ENCODE measurements at places on chromosomes 11 and 22.

- DNase-seq: no peak
Measured at GRCh38 chr11:71563406-71563805, 2.0 kb upstream of the KRTAP5-10 start.

GRCh38 chr22:17201285-17201945 is 17.8 kb downstream of the ADA2 start:
- DNase-seq: no peak

GRCh38 chr11:66325263-66325671 is 8.4 kb upstream of the CD248 start:
- DNase-seq: no peak

- DNase-seq: no peak
Measured at GRCh38 chr11:47083913-47084312, 92.8 kb downstream of the ARFGAP2 start.

DNA sequence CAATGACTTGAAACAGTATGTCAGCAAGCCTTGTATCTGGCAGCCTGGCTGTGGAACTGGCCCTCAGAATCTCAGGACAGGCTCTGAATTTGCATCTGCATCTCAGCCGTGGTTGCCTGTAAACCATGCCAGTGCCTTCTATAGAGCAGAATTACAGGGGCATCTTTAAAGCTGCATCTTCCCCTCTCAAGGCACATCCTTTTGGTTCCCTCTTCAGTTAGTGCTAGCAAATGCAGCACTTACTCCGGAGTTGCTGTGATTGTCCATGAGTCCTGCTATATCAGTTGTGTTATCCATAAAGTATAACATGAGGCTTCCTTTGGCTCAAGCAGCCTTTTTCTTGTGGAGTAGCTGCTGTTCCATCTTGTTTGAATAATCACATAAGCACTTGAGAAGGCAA is 53.9 kb upstream of the PARVG start:
- no peak for DNase-seq

GRCh38 chr22:19819208-19819910 is 35.3 kb downstream of the GNB1L start:
- DNase-seq: no peak

GRCh38 chr11:3659595-3660515 is 11.3 kb downstream of the CHRNA10 start:
- no peak for DNase-seq

DNA sequence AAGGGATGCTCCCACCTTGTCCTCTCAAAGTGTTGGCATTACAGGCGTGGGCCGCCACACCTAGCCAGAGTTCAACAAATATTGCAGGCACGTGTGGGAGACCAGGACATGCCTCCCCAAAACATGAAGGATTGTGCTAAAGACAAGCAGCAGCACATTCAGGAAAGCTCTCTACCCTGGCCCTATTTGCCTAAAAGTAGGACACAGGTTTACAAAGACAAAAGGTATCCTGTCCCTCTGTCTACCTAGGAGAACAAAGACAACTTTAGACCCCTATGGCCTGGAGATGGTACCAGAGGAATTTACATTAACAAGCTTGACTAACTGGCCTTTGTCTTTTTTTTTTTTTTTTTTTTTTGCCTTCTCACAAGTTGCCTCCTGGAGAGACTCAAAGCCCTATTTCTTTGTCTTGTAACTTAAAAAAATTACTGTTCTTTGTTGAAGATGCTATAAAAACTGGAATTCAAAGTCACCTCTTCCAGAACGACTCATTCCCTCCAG is 859 bp upstream of the ACCS start:
- no peak for DNase-seq

GRCh38 chr22:26941896-26942636 is 284.7 kb downstream of the MIAT start:
- no peak for DNase-seq

DNA sequence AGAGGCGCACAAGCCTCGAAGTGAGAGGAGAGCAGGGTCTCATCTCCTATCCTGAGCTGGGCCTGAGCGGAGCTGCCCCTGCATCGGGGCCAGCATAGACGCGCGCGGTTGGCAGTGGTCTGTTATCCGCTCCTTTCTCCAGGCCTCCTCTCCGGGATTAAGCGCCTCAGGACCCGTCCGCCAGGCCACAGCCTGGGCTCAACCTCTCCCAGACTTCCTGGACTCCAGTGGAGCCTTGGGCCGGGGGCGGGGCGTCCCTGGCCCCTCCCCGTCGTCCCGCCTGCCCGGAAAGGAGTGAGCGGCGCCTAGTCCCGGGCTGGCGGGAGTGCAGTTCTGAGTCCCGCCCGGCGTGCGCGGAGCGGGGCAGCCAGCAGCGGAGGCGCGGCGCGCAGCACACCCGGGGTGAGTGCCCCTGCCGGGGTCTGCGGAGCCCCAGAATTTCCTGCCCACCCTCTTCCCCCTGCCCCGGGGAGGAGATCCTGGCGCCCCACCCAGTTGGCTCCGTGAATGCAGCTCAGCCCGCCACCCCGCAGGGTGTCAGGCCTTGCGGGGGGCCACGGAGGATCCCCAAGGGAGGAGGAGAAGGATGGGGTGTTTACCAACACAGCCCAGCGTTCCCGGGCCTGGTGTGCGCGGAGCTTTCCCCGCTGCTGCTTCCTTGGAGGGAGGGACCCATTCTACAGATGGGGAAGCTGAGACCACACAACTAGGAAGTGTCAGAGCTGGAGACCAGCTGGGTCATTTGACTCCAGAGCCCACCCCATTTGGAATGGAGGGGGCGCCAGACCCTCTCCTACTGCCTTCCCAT is at the start of gene TCIRG1:
TSS of gene TCIRG1 (plus strand) at position 308 of the 808 bp plus-strand sequence. CDS start 2,247 bp downstream, outside the sequence.
- peak; percentile 47 for DNase-seq

DNA sequence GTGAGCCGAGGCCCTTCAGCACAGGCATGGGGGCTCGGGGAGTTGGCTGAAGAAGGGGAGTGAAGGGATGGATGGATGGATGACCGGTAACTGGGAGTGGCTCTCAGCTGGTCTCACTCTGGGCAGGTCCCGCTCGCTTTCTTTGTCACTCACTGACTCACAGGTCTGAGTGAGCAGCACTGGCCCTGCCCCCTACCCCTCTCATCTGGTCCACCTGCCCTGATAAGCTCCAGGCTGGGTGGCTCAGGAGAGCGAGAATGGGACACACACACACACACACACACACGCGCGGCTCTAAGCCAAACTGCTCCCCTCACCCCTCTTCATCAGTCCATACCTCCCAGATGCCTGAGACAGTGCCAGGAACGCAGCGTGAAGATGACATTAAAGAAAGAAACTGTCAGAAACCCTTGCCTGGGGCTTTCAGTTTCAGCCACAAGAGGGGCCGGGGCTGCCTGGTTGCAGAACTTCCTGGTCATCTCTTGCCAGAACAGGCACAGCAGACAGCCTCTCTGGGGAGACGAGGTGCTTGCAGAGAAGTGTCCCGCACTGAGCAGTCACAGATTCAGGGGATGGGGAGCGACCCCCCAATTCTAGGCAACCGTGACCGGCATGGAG is 16.5 kb upstream of the SHISAL1 start:
- DNase-seq: no peak

DNA sequence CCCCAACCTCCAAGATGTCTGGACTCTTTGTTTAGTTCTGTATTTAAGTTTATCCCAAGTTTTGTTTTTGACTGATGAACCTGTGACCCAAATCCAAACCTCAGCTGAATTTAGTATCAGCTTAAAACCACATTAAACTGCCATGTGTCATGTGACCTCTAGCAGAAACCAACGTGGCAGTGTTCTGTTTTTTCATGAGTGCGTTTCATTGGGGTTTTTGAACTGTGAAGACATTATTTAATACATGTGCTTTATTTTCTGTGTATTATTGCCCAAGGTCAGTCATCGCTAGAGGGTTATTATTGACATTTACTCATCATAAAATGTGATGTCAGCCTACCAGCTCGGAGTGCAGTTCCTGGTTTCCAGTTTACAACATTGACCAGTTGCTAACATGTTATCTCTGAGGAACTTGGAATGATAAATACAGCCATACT is 1.8 kb downstream of the TLCD5 start:
- DNase-seq: no peak

- DNase-seq: no peak
Measured at GRCh38 chr22:45496451-45496941, 6.2 kb upstream of the FBLN1 start.

- DNase-seq: no peak
Measured at GRCh38 chr11:120197251-120197891, 13.5 kb upstream of the OAF start.

- no peak for DNase-seq
Measured at GRCh38 chr22:39815932-39816331, 77.6 kb downstream of the ENTHD1 start.

DNA sequence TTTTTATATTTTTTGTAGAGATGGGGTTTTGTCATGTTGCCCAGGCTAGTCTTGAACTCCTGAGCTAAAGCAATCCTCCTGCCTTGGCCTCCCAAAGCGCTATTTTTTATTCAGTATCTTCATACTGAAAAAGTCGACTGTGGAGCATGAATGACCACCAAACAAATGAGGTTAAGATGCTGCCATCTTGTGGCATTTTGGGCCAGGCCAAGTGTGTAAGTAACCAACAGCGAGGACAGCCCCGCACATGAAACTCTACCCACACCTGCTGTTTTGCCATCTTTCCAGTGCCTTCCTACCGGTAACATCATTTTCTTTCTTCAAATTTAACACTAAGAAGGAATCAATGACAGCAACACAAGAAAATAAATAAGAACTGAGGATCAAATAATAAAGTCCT is 32.2 kb upstream of the AQP11 start:
- DNase-seq: no peak

DNA sequence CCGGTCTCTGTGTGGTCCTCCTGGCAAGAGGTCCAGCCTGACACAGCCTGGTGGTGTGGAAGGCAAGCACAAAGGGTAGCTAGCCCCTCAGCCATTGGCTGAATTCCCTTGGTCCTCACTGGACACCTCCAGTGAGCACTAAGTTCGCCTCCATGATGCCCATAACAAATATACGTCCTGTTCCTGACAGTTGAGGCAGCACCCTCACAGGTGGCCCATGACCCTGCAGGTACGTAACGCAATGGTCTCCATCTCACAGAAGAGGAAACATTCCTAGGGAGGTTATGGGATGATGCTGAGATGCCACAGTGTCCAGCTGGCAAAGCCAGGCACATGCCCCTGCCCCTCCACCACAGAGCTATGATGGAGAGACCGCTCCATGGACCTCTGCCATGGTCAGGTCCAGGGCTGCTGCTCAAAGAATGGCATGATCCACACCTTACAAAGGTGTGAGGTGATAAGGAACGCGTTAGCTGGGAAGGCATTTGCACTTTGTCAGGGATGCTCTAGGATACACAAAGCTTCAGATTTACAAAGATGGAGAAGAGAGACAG is 1.4 kb upstream of the GNAZ start:
- DNase-seq: no peak

DNA sequence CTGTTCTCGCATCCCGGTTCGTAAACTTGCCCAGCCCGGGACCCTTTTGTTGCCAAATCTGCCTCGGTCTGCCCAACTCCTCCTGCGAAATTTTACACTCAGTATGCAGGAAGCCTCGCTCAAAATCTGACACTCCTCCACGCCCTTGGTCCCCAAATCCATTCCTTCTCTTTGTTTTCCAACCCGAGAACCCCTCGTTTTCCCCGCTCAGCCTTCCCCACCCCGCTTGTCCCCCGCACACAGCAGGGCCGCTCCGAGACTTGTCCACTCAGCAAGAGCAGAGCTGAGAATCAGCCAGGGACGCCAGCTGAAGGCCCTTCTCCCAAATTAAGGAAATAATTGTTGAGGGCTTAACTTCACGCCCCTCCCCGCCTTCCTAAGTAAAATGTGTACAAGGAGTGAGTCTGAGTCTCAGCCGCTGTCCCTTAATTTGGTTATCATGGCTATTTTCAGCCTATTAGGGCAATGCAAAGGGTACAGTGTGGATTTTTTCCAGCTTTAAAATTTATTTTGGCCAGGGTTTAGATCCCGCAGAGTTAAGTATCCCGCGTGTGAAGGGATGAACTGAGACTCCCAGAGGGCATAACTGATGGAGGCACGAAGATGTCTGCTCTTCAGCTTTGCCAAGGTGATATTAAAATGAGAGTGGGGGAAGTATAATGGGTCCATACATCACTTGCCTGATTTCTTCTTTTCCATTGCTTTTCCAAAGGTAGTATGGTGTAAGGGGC is 581 bp upstream of the FBXO3 start:
- no peak for DNase-seq

GRCh38 chr11:125111001-125111342 is 454 bp downstream of the TMEM218 start:
- DNase-seq: no peak

GRCh38 chr11:67240576-67241389 is 25.5 kb upstream of the GRK2 start:
- peak; percentile 88 for DNase-seq

DNA sequence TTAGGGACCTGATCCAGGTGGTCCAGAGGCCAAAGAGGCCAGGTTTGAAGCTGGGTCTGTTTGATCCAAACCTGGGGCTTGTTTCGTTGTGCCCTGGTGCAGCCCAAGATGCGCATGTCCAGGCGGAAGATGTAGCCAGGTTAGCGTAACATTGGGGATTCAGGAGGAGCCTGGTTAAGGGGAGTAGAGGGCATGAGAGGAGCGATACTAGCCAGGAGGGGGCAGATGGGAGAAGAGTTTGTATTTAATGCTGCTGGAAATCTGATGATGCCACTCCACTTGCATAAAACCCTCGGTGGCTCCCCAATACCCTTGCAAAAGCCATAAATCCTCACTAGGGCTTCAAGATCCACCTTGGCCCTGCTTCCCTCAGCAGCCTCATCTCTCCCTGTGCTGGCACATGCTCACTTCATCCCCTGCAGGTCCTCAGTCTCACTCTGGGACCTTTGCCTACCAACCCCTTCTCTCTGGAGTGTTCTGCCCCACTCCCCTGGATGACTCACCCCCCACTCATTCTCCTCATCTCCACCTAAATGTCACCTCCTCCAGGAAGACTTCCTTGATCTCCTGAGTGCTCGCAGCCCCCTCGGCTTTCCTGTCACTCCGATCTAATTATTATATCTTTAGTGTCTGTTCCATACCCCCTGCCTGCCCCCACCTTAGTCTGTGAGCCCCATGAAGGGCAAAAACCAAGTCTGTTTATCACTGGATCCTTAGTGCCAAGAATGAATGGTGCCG is 95.9 kb downstream of the MIAT start:
- DNase-seq: no peak

DNA sequence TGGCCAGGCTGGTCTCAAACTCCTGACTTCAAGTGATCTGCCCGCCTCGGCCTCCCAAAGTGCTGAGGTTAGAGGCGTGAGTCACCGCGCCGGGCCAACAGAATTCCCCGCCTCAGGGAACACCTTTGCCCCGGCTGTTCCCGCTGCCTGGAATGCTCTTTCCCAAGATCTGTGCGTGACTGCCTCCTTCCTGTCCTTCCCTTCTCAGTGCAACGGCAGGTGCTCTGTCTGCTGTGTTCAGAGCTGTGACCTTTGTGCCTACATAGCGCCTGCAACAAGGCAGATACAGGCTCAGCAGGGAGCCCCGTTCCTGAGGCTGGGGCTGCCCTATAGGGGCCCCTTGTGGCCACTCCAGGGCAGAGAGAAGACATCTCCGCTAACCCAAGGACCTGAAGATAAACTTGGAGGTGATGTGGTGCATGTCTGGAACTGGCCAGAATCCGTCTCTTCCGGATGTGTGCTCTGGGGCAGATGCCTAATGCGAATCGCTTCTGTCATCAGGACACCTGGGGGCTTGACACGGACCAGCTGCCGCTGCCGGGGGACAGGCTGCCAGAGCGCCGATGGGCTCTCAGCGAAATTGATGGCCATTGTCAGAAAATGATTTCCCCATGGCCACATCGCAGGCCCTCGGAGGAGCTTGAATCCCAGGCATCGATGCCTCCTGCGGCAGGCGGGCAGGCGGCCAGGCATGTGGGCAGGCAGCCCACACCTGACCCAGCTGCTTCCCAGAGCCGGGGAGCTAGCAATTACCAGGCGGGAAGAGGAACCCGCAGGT is 43.5 kb upstream of the TCF20 start:
- peak; percentile 26 for DNase-seq

Measured in naive thymus-derived CD8-positive, alpha-beta T cell (primary cell).